Activated CD4-positive, alpha-beta T cell treated with anti-CD3 and anti-CD28 coated beads, Interleukin-2, Interleukin-6, amounts not matched to agents 100 ng/mL and 50 ng/mL, durations not matched to agents 16 hours and 8 hours (primary cell): ENCODE measurements at places on chromosomes 16 and 17.

DNA sequence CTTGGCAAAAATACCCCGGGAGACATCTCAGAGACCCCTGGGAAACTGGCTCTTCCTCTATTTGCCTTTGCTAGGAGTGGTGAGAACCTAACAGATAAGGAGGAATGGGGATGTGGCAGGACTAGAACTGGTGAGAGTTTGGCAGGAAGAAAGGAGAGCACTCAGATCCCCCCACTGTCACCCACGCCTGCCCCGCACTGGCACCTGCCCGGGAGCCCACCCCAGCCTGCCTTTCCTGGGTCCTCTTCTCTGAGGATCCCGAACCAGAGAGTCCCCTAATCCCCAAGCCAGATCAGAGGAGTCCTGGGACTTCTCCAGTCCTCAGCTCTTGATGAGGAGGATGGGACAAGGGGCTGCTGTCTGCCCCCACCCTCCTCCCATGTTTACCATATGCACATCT is 3.7 kb downstream of the KCNH6 start:
- no peak for DNase-seq

DNA sequence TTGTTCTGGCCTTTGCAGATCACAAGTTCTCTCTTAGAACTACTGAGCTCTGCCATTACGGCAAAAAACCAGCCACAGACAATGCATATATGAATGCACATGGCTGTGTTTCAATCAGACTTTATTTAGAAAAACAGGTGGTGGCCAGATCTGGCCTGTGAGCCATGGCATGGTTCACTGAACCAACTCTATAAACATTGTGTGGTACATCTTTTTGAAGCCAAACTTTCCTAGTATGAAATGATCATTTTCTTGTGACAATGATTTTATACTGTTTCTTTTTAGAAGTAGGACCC is 65.9 kb upstream of the AMZ2 start:
- no peak for DNase-seq

GRCh38 chr17:57747221-57748017 is 2.3 kb upstream of the CCDC182 start:
- DNase-seq: peak; percentile 61

- DNase-seq: no peak
Measured at GRCh38 chr17:40063901-40064531, 1.3 kb downstream of the THRA start.

GRCh38 chr16:49108611-49109010 is 173.0 kb downstream of the CBLN1 start:
- no peak for DNase-seq

- DNase-seq: no peak
Measured at GRCh38 chr17:43640491-43641252, 21.1 kb downstream of the MEOX1 start.

DNA sequence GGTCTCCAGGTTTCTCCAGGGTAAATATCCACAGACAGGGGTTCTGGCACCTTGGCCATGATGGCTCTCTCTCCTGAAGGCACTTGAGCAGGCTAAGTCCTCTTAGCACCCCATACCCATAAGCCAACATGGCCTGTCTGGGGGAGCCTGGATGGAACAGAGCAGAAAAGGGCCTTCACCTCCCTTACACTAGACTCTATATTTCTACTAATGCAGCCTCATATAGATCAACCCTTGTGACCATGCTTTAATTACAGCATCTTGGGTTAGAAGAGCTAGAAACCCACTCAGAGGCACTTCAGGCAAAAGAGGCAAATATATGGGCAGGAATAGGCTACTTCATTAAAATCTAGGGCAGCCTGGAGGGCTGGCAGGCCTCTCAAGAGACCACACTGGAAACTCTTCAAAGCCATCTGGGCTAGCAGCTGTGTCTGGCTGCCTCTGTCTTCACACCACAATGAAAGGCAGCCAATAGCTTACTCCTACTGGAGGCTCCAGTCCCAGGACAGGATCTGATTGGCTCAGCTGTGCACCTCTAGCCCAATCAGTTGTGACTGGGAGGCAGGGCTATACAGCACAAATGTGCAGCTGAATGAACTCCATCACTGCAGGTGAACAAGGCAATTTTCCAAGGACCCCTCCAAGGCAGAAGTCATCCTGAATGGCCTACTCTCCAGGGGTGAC is 4.7 kb upstream of the CDT1 start:
- no peak for DNase-seq

- no peak for DNase-seq
Measured at GRCh38 chr17:73647772-73648542, 3.7 kb upstream of the SDK2 start.

GRCh38 chr17:79690988-79691836 is 39.5 kb upstream of the ENPP7 start:
- no peak for DNase-seq

DNA sequence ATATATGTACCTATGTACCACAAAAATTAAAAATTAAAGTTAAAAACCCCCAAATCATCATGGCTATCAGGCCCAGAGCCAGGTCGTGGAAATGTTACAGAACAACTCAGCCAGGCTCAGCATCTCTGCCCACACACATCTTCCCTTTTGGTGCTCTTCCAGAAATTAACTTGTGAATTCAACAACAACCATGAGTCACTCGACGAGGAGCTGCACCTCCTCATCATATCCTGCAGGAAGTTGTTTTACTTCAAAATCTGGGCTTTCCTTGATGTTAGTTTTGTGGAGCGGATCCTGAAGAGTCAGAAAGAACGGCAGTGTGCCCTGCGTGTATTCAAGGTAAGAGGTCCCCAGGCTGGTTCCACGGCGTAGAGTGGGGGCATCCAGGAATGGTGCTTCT is 10.6 kb downstream of the FBXO39 start:
- DNase-seq: no peak

DNA sequence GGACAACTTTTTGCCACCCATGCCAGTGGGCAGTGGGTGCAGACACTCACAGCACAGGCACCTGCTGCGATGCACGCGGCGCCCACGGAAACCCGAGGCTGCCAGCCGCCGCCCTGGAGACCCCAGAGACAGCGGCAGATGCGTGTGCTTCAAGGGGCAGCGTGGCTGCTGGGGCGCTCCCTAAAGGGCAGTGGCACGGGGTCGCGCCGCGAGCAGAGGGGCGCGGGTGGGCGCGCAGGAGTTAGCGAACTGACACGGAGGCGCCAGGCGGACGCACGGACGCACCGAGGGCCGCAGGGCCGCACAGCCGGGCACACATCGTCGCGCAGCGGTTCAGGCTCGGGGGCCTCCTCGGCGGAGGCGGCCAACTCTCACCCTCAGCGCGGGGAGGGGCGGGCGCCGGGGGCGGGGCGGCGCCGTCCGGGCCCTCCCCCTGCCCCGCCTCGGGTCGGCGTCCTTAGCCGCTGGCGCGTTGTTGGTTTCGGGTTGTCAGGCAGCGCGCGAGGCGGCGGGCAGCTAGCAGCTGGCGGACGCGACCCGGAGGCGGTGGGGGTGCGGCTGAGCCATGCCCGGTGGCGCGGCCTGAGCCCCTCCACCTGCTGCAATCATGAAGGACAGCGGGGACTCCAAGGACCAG is at the start of gene KIF19:
KIF19 (plus strand) TSS at position 484 of the 637 bp plus-strand sequence; CDS start at position 608, 124 bp downstream.
- peak; percentile 67 for DNase-seq

GRCh38 chr16:9191274-9191850 is 99.9 kb downstream of the HAPSTR1 start:
- DNase-seq: no peak

DNA sequence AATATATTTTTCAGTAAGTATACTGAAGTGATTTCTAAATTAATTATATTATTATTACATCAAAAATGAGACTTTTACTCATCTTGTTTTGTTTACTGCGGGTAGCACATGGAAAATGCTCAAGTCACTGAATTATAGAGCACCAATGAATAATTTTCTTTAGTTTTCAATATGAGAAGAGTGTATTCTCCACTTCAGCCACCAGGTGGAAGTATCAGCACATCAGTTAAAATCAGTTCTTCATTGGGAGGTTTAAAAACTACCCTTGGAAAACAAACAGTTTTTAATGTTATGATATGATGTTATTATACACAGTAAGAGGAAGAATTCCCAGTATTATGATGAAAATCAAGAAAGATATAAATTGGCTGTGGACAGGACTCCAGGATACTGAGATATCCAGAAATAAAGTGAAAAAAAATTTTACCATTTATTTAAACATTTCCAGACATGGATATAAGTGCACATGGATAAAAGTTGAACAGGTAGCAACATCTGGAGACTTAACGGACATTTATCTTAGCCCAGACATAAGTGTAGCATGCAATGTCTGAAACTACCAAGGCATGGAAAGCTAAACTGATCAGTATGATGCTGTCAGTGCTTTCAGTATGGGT is 467.3 kb downstream of the KCNJ2 start:
- DNase-seq: peak; percentile 37

DNA sequence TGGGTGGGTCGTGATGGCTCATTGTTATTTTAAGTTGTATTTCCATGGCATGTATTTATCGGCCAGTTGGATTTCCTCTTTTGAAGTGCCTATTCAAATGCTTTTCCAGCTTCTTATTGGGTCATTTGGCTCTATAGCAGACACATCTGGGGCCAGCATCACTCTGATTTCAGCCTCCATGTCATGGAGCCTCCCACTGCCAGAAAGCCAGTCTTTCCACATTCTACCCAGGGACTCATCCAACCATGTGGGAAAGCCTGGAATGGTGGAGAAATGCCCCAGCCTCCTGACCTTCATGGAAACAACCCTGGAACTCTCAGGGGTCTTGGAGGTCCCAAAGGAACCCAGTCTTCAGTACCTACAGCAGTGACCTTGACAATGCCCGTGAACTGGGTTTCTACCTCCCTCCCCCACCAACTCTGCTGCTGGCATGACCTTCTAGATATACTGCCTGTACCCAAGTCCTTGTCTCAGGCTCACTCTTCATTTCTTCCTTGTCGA is 33.8 kb upstream of the ADGRG1 start:
- DNase-seq: no peak

DNA sequence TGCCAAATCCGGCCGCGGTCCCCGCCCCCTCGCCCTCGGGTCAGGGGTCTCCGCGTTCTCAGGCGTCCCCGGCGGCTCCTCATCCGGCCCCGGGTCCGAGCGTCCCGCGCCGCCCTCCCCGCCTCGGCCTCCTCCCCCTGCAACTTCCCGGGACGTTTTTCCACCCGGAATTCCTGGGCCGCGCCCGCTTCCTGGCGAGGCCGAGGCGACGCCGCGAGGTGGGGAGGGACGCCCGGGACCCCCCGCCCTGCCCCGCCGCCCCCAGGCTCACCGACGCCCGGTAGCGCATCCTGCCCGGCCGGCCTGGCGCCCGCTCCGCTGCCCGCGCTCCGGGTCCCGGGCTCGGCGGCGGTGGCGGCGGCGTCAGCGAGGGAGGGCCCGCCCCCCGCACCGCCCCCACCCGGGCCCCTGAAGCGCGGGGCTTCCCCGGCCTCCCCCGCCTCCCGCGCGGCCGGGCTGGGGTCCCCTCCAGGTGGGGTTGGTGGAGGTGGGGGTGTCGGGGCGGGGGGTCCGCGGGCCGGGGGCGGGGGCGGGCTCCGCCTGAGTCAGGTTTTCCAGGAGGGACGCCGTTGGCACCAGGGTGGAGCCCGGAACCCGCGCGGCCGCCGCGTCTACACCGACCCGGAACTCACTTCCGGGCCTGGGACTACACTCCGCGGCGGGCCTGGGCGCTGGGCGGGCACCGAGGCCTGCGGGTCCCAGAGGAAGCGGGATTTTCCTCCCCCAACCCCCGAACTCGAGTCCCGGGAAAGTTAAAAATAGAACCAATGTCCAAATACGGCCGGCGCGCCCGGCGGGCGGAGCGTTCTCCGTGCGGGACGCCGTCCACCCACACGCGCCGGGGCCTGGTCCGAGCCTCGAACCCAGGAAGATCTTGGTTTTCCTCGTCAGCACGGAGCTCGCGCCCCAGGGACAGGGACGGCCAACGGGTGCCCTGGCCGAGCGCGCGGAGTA is 6.8 kb downstream of the MYO1C start:
- peak; percentile 68 for DNase-seq

DNA sequence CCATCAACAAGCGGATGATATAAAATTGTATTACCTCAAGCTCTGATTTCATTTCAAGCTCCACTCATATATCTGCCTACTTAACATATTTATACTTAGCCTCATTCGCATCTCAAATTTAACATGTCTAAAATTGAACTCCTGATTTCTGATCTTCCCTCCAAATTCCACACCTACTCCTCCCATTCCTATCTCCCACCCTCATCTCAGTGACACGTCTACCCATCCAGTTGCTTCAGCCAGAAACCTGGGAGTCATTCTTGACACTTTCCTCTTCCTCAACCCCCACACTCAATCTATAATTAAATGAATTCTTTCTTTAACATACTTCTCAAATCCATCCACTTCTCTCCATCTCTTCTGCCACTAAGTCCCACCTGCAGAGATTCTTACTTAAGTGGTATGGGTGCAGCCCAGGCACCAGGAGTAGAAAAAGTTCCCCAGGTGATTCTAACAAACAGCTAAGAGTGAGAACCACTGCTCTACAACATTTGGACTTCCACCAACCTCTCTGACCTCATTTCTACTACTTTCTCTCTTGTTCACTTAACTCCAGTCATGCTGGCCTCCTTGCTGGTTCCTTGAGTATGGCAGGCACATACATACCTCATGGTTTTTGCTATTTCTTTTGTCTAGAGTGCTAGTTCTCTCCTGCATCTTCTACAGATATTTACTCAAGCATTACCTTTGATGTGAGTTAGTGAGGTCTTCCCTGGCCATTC is 18.1 kb downstream of the SPOP start:
- DNase-seq: no peak
